ENCODE measurements at places on chromosomes 6 and 20.

GRCh38 chr6:156423075-156423474, 354.1 kb upstream of the ARID1B start:
- peak; percentile 27 for ATAC-seq

- ATAC-seq = peak; percentile 7
Measured at GRCh38 chr6:41200901-41201763, at the start of gene TREML2. TREML2 (minus strand) TSS chr6:41201149; CDS start chr6:41201008, 141 bp downstream.

- ATAC-seq = peak; percentile 73
Measured at GRCh38 chr6:106979435-106979884, 4.9 kb upstream of the CD24 start.

- ATAC-seq = no peak
Measured at GRCh38 chr6:90494067-90494780, 92.6 kb downstream of the MAP3K7 start.

GRCh38 chr6:1226277-1227099, 85.4 kb upstream of the FOXQ1 start:
- peak; percentile 10 for ATAC-seq

Data from activated CD4-positive, CD25-positive, alpha-beta regulatory T cell treated with anti-CD3 and anti-CD28 coated beads, Interleukin-2, amount 50 U/mL, for 24 hours (primary cell).